ENCODE measurements at places on chromosomes 4 and X.

DNA sequence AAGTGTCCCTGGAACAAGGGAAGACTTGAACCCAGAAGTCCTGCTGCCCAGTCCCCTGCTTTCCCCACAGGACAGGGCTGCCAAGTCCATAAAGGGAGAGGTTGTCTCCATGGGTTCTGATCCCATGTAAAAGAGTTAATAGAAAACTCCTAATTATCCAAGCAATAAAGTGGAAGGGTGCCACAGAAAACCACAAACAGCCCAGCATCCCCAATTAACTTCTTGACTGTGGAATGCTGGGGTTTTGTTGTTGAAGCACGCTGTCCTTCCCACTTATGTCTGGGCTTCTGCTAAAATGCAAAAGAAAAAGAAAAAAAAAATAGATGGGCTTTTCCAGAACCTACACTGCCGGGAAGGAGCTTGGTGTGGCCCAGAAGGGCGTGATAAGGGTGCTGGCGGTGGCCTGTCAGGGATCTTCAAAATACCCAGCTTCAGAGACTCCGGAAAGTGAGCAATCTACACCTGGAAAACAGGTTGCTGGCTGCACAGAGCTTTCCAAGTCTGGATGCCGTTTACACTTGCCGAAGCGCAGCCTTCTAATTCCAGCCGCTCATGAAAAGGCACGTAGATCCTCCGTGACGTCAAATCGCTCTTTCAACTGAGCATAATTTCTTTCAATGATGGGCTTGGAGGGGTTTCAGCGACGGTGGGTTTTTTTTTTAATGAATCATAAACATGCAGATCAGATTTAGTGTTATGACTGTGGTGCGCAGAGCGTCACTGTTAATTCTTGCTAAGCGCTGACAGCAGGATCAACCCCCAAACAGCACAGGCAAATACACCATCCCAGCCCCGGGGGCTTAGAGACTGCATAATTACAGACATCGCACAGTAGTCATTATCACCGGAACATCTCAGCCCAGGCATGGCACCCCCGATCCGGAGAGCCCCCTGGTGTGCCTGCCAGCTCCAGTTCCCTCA is 197.6 kb downstream of the BCOR start:
- no peak for DNase-seq

DNA sequence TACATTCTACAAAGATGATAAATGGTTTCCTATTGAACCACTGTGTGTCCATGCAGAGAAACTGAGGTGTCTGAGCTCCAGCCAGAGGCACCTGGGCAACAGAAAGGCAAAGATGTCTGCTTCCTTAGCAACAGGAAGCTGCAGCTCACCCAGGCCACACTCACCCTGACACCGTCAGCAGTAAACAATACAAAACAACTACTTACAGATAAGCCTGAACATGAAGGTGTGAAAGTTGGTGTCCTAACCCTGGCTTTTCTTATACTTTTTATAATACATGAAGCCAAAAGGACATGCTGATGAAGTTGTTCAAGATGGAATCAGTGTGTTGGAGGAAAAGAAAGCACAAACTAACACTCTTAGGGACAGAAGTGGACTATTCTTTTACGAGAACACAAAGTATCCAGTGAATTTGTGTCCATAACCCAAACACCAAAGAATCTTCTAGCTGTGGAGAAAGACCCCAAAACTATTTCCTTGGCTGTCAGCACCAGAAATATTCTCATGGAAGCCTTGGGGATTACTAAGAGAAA is 117.3 kb downstream of the SYNPO2 start:
- no peak for DNase-seq

DNA sequence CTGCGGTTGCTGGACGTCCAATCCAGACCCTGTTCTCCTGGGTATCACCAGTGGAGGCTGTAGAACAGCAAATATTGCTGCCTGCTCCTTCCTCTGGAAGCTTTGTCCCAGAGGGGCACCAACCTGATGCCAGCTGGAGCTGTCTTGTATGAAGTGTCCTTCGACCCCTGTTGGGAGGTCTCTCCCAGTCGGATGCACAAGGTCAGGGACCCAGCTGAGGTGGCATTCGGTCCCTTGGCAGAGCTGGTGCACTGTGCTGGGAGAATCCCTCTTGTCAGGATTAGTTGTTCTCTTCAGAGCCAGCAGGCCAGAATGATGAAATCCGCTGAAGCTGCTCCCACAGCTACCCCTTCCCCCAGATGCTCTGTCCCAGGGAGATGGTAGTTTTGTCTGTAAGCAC is 110.3 kb upstream of the ZXDB start:
- DNase-seq, result no peak

- no peak for DNase-seq
Measured at GRCh38 chr4:88398381-88398780, 19.7 kb downstream of the HERC6 start.

GRCh38 chr4:161762796-161763195 is 401.0 kb downstream of the FSTL5 start:
- DNase-seq, result no peak

DNA sequence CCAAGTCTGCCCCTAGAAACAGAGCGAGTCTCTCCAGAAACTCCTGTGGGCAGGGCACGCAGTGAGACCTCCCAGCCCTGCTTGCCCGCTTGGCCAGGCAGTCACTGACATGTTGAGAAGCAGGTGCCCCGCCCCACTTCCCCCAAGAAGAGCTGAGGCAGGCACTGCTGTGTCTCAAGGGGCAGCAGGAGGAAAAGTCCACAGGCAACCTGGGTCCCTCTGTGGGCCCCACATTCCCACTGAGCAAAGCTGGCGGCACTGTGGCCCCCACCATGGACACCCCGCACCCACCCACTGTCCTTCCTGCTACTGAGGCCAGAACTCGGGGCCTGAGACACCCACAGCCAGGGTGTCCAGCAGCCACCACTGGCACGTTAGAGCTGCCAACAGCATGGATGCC is 137.3 kb upstream of the NKX1-1 start:
- DNase-seq, result no peak

DNA sequence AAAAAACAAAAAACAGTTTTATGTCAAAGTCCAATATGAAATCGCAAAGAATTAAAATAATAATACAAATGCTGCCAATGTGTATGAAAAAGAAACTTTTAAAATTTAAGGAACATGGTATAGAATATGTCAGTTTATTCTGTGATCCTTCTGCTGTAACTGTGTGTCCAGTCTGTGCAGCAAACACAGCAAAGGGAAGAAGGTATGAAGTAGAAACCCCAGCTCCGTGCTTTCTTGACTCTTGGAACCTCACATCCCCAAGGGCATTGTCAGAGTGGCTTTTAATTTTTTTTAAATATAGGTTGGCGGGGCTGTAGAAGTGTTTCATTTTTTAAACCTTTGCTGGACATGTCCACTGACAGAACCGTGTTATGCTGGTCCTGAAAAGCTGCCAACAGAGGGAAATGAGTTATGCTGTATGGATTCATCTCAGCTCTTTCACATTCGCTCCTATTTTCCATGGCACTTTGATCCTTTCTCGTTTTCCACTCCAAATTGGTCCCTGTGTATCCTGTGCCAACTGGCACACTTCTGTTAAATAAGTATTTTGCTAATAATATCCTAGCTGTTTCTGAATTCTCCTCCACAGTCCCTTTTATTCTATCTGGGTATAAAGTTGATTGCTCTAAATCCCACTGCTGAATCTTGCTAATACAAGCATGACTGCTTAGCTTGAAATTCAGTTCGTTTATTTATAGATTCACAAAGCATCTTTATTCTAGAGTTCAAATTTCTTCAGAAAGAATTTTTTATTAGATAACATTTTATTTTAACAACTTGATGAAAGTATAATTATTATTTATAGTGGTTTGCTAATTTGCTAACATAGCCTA is 127.0 kb upstream of the DDIT4L start:
- no peak for DNase-seq

DNA sequence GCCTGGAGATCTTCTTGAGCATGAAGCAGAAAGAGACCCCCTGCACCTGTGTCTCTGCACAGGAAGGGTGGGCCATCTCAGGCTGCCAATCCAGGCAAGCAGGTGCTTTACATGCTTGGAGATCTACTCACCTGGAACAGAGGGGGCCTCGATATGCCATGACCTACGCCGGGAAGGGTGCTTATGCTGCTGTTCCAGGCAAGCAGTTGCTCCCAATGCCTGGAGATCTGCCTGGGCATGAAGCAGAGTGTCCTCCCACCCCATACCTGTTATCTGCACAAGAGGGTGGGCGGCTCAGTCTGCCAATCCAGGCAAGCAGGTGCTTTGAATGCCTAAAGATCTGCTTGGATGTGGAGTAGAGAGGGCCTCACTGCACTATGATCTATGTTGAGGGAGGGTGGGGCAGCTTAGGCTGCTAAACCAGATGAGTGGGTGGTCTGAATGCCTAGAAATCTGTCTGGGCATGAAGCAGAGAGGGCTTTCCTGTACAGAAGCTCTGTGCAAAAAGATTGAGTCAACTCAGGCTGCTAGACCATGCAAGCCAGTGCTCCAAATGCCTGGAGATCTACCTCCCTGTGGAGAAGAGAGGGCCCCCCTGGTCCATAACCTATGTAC is 104.5 kb upstream of the QRFPR start:
- DNase-seq, result no peak

- DNase-seq, result no peak
Measured at GRCh38 chrX:28589046-28589445, 1.8 kb downstream of the IL1RAPL1 start.

DNA sequence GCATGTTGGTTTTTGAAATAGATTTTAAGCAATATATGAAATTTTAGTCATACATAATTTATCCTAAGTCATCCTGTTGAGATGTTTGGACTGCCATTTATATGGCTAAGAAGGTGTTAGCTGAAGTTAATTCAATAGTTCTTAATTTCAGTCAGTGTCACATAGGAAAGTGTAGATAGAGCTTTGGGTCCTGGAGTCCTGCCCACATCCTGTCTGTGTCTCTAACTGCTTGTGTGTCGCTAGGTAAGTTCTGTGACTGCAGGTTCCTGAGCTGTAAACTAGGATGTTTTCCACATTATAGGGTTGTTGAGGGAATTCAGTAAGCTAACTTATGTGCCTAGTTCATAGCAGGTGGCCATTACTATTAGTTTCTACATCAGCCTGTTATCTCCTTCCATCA is 20.7 kb downstream of the OFD1 start:
- no peak for DNase-seq

DNA sequence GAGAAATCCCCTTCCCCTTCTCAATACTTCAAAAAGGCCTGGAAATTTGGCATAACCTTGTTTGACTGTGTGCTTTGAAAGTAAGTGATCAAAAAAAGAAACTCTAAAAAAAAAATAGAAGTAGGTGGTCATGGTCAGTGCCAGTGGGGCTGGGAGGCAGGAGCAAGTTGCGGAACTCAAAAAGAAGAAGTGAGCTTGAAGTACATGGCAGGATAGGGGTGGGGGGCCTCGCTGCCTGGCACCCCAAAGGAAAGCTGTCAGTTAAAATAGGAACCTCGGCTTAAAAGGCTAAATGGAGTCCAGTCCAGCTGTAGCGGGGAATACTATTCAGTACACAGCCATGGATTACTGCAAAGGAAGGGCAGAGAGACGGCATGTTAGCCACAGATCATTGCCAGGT is 12.2 kb upstream of the NKRF start:
- DNase-seq, result no peak

- no peak for DNase-seq
Measured at GRCh38 chr4:177271091-177271490, 38.6 kb upstream of the NEIL3 start.

- no peak for DNase-seq
Measured at GRCh38 chr4:75048208-75048879, 115.4 kb downstream of the PARM1 start.

DNA sequence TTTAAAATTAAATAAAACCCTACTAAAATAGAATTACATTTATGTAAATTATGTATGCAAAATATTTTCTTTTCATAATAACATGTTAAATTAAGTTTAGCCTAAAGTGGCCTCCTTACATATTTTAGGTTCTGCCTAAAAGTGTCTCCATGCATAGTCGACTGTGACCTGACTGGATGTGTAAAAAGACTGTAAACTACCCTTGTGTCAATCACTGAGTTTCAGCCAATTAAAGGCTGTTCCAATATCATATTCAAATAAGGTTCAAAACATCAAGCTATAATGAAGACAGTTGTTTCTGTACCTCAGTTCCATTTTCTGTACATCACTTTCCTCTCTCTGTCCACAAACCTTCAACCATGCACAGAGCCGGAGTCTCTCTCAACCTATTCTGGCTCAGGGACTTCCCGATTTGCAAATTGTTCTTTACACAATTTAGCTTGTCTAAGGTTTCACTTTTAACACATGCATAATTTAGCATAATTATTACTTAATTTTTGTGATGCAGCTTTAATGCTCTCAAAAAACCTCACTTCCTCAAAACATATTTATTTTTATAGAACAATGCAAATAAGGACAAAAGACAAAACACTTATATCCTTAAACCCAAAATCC is 60.1 kb downstream of the SH3RF1 start:
- no peak for DNase-seq

DNA sequence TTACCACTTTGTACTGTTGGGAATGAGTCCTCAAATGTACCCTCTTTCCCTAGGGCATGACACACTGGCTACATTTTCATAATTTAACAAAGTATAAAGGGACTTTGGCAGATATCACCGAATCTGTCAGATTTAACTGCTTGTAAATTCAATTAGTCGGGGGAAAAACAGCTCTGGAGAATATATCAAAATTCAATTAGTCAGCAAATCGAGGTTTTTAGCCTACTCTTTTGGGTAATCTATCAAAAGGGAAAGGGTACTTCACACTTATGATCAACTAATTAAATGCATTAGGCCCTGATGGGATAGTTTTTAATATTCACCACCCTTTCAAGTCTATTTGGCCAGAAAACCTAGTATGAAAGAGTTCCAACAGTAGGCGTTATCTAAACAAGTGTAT is 141.0 kb downstream of the IL1RAPL2 start:
- no peak for DNase-seq

- no peak for DNase-seq
Measured at GRCh38 chr4:31362756-31363155, 642.6 kb downstream of the PCDH7 start.

GRCh38 chr4:6372649-6373525 is 99.5 kb downstream of the PPP2R2C start:
- DNase-seq, result no peak

Data from SIG-M5 (cell line).